Endothelial cell (in vitro differentiated cells): ENCODE measurements at places on chromosomes 4 and X. TPM values are rescaled to one million over a fixed set of nuclear protein-coding genes. Genes with fewer than 3 reads are reported as not detected.

The TRPC5OS gene
- total RNA-seq = not detected

The FAM241A gene
- 15.6 TPM for total RNA-seq

The SEPSECS gene
- 12.0 TPM for total RNA-seq

DNA sequence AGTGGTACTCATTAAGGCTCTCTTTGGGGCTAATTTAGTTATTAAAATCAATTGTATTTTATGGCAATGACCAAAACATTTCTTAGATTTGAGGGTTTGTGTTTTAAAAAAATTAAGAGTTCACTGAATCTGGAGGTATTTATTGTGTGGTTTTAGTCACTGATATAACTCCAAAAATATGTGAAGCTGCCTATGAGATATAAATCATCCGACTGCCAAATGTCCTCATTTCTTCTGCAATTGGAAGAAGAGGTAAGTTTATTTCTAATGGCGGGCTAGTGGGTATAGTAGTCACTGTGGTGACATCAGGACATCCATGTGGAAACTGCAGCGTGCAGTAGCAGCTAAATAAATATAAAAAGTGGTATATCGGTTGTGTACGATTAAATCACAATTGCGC, 205.5 kb downstream of the MID1 start:
- no peak for DNase-seq

GRCh38 chr4:78565971-78566372, 14.4 kb downstream of the ANXA3 start:
- DNase-seq = no peak

- no peak for DNase-seq
Measured at GRCh38 chr4:98603683-98604521, 54.5 kb downstream of the TSPAN5 start.

DNA sequence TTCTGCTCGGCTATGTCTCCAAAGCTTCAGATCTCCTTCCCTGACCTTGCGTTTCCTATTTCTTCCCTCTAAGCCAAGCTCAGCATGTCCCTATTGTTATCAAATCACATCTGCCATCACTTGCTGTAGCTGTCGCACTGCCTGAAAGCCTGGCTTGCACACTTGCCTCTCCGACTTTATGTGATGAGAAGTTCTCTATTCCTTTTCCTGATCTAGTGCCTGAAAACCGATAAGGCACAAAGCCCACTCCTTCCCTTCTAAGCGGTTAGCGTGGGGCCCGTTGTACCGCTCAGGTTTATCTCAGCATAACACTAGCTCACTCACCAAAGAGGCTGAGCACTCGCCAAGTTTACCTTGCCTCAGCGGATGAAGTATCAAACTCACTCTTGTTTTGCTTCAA, 816 bp downstream of the NMU start:
- DNase-seq = no peak

DNA sequence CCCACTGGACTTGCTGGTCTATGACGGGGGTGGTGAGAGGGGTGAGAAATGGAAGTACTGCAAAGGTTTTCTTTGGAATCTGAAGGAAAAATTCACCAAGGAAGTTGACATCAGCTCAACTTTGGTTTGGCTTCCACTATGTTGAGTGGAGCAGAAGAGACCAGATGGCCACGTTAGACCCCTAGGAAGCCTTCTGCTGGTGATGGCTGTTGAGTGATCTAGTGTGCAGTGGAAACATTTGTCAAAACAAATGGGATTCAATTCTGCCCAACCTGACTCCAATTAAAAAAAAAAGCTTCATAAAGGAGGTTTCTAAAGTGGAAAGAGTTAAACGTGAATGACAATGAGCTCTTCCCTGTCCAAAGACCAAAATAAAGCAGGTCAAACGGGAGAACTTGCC, 25.7 kb downstream of the SEL1L3 start:
- no peak for DNase-seq

The TMPRSS11F gene
- not detected for total RNA-seq

The ABCB7 gene
- 59.0 TPM for total RNA-seq

DNA sequence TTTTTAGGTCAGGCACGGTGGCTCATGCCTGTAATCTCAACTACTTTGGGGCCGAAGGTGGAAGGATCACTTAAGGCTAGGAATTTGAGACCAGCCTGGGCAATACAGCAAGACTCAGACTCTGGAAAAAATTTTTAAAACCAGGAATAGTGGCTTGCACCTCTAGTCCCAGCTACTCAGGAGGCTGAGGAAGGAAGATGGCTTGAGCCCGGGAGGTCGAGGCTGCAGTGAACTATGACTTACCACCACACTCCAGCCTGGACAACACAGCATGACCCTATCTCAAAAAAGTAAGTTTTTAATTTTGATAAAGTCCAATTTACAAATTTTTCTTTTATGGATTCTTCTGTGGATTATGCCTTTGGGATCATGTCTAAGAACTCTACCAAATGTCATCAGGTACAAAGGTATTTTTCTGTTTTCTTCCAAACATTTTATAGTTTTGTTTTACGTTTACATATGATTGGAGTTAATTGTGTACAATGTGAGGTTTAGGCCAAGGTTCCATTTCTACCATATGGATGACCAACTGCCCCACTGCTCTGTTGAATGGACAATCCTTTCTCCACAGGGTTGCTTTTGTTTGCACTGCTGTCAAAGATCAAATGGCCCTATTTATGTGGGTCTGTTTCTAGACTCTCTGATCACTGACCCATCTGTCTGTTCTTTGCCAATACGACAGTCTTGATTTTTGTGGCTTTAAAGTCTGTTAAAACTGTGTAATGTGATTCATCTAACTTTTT, 48.2 kb downstream of the CPLX1 start:
- no peak for DNase-seq

The SH3TC1 gene
- 114 TPM for total RNA-seq

- DNase-seq = no peak
Measured at GRCh38 chrX:68147848-68148247, 285.4 kb downstream of the OPHN1 start.

GRCh38 chrX:66015900-66016689, 23.8 kb downstream of the VSIG4 start:
- DNase-seq = no peak

The BEX5 gene
- 45.4 TPM for total RNA-seq

The SPATA18 gene
- total RNA-seq = 17.3 TPM
